ENCODE measurements at places on chromosomes 11 and 22. TPM values are rescaled to one million over a fixed set of nuclear protein-coding genes. Genes with fewer than 3 reads are reported as not detected.
A peak's percentile ranks its signal among the peaks of the same experiment; 100 is the strongest.

ST3GAL4 gene
- 460 TPM for total RNA-seq

GRCh38 chr11:35725885-35726284 lies 63.3 kb downstream of the TRIM44 start:
- no peak for DNase-seq

CABP2 gene
- not detected for total RNA-seq

DNA sequence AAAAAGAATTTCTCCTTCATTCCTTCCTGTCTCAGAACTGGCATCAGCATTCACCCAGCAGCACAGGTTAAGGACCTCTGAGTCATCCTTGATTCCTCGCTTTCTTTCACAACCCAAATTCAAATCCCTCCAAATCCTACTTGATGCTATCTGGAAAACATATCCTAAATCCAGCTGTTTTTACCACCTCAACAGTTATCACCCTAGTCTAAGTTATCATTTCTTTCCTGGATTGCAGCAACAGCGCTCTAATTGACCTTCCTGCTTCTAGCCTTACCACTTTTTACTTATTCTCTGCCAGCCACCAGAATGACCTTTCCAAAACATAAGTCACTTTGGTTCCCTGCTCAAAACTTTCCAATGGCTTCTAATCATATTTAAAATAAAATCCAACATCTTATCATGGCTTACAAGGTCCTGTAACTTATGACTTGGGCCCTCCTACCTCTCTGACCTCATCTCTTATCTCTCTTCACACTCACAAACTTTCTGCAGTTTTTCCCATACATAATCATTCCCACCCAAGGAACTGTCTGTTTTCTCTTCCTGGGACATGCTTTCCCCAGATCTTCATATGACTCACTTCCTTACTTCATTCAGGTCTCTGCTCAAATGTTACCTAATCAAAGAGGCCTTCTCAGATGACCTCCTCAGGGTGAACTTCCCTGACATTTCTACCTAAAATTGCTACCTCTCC lies 119.4 kb downstream of the TTC28 start:
- no peak for DNase-seq

TRPM5 gene
- 3.7 TPM for total RNA-seq

LSP1 gene
- total RNA-seq: 23.6 TPM

- peak; percentile 72 for DNase-seq
Observed at GRCh38 chr11:72821221-72821919, 7.2 kb downstream of the ATG16L2 start.

GRCh38 chr11:43434893-43435292 lies 76.2 kb downstream of the TTC17 start:
- no peak for DNase-seq

MIAT gene
- total RNA-seq: 7.1 TPM

DERL3 gene
- total RNA-seq: 7.9 TPM

DNA sequence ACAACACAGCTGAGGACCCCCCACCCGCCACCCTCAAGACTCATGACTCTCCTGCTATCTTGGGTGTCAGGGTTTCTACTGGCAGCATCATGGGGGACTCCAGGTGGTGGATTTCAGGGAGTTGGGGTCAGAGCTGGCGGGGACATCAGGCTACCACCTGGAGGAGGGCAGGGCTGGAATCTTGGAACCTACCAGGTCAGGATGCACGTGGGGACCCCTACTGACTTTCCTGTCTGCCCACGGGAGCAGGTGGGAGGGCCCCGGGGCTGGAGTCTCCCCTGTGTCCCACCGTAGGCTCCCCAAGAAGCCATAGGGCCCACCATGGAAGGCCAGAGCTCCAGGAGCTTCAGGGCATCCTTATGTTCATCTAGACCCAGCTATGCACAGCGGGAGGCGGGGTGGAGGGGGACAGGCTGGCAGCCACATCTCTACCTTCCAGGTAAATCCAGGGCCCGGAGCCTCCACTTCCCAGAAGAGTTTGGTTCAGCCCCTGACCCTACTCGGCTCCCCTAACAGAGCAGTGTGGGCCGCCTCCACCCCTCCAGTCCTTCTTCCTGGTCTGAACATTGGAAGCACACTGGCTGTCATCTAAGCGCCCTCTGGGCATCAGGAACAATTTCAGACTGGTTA lies 10.0 kb downstream of the SLC37A2 start:
- peak; percentile 45 for DNase-seq

GRCh38 chr11:44598831-44599230 lies 33.4 kb downstream of the CD82 start:
- DNase-seq: no peak

RAB38 gene
- 1.1 TPM for total RNA-seq

DNA sequence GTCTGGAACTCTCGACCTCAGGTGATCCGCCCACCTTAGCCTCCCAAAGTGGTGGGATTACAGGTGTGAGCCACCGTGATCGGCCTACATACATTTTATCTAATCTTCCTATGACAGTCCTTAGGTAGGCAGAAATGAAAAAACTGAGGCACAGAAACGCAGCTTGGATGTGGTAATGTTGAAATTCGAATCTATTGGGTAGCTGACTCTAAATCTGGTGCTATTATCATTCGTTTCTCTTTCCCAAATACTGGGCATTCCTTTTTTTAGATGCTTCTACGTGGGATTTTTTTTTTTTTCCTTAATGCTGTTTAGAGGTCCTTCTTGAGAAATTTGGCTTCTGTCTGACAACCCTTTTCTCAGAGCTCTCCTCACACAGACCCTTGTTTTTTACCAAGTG lies 41.5 kb downstream of the FCHSD2 start:
- DNase-seq: no peak

CCDC116 gene
- 0.22 TPM for total RNA-seq

- DNase-seq: no peak
Observed at GRCh38 chr22:50605002-50605612, 4.5 kb downstream of the MAPK8IP2 start.

DNA sequence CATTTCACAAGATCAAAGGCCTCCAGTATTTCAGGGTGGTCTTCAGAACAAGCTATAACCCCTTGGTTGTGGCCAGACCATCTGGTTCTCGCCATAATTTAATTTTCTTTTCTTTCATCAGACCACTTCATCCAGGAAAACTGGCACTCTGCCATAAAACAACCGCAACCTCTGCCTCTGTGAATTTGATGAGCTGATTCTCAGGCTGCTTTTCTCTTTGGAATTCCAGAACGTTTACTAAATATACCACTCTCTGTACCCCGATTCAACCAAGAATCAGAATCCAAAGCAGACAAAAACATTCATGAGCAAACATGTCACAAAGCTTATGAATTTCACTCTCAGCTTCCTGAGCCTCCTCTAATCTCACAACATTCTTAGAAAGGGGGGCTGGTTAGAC lies 331.8 kb upstream of the SYN3 start:
- no peak for DNase-seq

DNA sequence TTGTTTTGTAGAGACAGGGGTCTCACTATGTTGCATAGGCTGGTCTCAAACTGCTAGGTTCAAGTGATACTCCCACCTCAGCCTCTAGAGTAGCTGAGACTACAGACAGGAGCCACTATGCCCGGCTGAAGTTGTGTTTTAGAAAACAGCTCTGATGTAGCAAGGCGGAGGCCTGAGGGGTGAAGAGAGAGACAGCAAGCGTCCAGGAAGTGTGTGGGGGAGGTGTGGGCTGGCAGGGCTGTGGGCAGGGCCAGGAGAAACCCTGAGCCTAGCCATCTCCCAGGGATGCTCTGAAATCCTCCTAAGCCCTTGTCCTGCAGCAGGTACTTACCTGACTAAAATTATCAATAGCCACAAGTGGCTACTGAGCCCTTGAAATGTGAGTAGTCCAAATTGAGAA lies 16.1 kb upstream of the RPS3 start:
- DNase-seq: no peak

DNA sequence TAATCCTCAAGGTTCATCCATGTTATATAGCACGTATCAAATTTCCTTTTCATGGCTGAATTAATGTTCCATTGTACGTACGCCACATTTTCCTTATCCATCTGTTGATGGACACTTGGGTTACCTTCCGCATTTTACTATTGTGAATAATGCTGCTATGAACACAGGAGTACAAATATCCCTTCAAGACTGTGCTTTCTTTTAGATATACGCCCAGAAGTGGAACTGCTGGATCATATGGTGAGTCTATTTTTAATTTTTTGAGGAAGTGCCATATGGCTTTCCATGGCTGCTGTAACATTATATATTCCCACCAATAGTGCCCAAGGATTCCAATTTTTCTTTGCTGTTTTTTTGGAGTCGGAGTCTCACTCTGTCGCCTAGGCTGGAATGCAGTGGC lies 6.0 kb downstream of the MRPL40 start:
- no peak for DNase-seq

CFAP68 gene
- 19.1 TPM for total RNA-seq

- no peak for DNase-seq
Observed at GRCh38 chr22:20419664-20419951, 18.0 kb downstream of the SCARF2 start.

GRCh38 chr11:61617515-61617914 lies 36.6 kb upstream of the SYT7 start:
- DNase-seq: no peak

DNA sequence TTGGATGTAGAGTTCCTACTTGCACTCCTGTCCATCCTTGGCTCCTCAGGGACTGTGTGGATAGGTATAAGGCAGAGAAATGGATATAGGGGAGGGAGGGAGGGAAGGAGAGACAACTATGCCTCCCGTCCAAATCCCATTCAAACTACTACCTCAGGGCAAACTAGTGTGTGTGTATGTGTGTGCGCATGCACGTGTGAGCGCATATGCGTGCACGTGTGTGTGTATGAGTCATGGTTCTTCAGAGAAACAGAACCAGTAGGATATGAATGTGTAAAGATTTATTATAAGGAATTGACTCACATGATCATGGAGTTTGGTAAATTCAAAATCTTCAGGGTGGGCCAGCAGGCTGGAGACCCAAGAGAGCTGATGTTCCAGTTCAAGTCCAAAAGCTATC lies 42.2 kb upstream of the DRD2 start:
- no peak for DNase-seq

DNA sequence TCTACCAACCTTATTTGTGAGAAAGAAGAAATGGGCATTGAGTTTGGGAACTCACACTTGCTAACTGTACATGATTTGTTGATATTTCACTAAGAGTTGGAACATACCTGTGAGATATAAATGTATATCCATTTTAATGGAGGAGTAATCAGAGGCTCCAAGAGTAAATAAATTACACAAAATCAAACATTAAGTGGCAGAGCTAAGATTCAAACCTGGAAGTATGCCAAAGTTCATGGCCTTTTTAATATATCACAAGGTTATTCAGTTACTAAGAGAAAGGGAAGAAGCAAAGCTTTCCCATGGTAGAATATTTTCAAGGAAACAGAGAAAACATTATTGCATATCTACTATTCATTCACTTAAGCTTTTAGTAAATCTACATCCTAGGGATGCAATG lies 1641.1 kb downstream of the FAM181B start:
- no peak for DNase-seq

- DNase-seq: peak; percentile 66
Observed at GRCh38 chr22:43094085-43094484, 4.9 kb upstream of the TTLL1 start.

DNA sequence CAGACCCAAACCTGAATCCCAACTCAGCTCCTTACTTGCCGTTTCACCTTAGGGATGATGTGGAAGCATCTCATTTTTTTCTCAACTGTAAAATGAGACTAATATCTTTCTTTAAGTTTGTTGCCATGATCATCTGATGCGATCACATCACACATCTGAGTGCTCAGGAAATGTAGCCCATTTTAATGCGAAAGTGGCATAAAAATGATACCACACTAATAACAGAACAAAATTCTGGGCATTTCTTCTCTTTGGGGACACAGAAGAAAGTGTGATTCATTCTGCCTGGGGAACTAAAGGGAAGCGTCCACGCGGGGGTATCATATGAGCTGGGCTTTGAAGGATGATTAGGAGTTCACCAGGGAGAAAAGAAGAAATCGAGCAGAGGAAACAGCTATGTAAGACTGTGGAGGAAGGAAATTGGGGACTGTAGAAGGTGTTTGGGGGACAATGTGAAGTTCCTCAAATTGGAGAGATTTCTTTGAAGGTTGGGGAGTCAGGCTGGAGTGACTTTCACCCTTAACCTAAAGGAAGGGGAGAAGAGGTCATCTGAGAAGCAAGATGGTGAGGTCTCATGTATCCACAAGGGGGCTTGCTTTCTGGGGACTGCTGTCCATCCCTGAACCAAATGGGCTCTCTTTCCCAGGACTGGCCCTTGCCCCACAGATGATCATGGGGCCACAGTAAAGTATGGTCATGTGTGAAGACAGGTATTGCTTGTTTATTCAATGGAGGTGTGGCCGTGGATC lies 49.7 kb upstream of the NNMT start:
- DNase-seq: no peak

DNA sequence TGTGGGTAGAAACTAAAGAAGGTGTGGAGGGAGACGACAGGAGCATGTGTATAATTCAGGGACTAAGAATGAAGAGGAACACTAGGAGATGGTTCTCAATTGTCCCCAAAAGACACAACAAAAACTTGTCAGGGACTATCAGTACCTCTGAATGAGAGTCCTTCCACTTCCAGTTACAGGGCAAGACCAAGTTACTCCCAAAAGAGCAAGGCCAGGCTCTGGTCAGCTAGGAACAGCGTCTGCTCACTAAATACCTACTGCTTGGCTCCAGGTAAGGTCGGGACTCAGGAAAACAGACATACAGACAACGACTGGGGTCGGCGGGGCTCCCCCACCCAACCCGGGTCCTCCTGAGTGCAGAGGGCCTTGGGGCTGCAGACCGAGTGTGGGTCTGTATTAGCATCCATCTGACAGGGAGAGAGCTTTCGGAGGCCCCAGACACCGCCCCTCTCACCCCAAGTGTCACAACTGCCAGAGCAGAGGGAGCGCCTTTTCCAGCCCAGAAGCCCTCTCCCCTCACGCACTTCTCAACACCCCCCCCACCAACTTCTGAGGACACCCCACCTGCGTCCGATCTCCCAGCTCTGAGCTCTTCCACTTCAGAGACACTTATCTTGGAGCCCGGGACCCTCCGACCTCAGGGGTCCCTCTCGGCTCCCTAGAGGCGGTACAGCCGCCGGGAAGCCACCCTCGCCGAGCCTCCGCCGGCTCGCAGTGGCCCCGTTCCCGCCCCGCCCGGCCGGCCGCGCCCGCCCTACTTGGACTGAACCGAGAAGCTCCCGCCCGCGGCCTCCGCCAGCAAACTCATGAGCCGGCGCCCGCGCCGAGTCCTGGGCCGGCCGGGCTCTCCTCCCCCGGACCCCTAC lies 522 bp downstream of the RHOG start:
- no peak for DNase-seq

Measured in mucosa of descending colon (tissue), 3 donors.